CD4-positive, alpha-beta T cell treated with Interleukin-15 for 1 hour (primary cell): ENCODE measurements at places on chromosomes 2 and 18.

GRCh38 chr2:157056200-157056676, 201.3 kb upstream of the GALNT5 start:
- no peak for DNase-seq

DNA sequence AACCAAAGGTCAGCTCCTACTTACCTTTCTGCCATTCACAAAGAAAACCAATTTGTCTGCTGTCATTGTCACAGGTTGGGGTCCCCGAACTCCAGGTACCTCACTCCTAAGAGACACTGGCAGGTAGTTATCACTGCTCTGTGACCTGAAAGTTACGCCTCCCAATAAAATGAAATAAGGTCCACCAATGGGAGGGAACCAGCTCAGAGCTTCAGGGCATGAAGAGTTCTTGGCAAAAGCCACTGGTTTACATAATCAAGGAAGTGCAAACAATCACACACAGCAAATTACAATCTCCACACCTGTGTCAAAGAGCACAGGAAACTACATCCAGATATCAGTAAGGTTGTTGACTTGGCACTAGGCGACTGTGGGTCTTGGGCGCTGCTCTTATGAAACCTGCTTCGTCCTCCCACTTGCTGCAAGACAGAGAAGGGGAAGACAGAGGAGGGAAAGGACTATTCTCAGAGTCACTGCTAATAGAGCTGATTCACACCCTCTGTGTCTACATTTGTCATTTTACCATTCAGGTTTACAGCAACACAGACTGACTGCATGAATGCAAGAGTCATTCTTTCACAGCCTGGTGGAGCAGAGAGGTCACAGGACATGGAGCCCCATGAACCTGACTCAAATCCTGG, at the start of gene XDH:
XDH (minus strand) TSS at position 142 of the 641 bp plus-strand sequence; CDS start at position 66, 76 bp downstream.
- DNase-seq, result no peak

- no peak for DNase-seq
Observed at GRCh38 chr2:79612999-79613398, 100.1 kb downstream of the CTNNA2 start.

GRCh38 chr18:5717256-5717655, 173.5 kb upstream of the EPB41L3 start:
- DNase-seq, result no peak

DNA sequence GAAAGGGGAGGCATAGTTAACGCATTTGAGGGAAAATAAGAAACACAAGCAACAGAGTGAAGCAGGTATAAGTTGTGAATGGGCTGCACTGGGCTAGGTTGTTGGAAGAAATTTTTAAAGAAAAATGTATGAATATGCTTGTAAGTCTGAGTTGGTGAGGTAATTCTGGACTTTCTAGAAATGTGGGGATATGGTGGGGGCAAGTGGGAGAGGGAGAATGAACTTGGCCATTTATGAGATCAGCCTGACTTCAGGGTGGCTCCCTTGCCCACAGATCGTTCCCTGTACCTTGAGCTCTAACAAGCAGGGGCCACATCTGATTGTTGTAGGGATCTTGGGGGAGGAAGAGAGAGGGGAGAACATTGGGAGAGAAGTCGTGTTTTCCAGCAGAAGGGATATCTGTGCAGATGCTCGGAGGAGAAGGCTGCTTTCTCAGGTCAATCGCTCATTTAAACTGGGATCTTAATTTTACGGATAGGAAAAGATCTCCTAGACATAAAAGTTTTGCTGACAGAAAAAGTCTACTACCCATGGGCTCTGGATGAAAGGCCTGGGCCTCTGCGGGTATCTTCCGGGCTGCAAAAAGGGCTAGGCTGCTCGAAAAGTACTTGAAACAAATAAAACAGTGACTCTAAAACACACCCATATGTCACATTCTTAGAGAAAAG, 42.5 kb upstream of the FZD5 start:
- no peak for DNase-seq

DNA sequence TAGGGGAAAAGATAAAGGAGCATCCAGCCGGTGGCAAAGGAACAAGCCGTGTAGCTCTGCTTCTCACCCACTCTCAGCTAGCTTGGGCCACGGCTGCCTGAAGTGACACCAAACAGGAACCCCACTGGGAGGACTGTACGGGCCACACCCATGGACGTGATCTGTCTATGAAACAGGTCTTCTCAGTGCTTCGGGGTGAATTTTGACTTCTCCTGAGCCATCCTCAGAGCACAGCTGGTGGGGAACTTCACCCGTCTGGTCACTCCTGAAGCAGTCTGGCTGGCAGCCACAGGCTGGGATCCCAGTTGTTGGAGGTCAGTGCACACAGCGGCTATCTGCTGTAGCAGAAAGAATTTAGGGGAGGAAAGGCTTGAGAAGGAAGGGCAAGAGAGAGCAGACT, 223.8 kb downstream of the FAM210A start:
- DNase-seq, result no peak

GRCh38 chr2:159867567-159868361, 69.8 kb upstream of the CD302 start:
- no peak for DNase-seq

DNA sequence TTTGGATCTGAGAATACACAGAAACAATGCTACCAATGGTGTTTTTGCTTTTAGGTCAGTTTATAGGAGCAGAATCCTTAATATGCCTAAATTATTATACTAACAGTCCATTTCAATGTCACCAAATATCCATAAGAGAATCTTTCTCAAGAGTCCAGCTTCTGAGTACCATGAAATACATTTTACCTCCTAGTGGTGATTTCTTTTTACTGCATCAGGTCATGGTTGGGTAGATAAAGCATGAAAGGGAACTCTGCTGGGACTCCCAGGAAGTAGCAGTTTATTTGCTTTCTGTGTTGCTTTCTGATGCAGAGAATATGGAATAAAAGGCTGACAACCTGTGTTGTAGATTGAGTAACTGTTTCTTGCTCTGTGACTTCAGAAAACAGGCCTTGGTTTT, 115.6 kb downstream of the PPP1R1C start:
- no peak for DNase-seq

DNA sequence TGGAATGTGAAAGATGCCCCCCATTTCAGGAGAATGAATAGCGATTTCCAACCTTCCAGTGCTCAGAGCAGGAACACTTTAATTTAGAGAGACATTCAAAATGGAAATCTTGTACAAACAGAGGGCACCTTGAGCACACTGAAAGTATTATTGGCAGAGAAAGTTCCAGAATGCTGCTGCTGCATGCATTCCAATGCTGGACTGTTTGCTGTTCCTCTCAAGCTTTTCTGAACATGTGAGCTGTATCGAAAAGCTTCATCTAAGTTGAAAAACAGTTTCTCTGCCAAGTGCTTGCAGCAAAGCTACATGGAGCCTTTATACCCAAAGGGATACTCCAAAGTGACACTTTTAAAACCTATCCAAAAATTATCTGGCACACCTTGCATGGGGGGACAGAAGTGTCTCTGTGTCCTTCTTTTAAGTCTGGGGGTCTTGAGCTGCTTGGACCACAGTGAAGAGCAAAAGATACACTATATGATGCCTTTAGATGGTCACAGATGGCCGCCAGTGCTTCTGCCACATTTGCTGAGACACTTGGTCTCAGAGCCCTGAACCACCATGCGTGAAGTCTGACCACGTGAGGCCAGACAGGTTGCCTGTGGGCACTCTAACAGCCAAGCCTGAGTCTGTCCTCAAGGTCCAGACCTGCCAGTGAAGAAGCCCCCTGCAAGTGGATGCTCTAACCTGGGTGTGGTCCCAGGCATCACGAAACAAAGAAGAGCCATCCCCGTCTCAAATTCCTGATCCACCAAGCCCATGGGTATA, 18.8 kb downstream of the UXS1 start:
- no peak for DNase-seq

DNA sequence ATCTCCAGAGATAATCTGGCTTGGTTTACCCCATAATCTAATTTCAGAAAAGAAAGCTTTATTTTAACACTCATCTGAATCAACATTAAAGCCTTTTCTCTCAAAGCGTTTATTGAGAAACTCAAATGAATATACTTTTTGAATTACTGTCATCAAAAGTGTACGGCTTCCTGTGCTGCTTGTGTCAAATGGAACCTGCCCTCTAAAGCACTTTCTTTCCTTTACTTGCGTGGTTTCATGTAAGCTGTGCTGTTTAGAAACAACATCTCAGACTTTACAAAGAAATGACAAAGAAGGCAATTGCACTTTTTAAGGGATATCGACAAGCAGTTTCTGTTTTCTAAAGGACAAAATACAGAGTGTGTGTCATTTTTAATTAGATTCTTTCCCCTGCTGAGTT, 35.1 kb downstream of the CYBRD1 start:
- no peak for DNase-seq

DNA sequence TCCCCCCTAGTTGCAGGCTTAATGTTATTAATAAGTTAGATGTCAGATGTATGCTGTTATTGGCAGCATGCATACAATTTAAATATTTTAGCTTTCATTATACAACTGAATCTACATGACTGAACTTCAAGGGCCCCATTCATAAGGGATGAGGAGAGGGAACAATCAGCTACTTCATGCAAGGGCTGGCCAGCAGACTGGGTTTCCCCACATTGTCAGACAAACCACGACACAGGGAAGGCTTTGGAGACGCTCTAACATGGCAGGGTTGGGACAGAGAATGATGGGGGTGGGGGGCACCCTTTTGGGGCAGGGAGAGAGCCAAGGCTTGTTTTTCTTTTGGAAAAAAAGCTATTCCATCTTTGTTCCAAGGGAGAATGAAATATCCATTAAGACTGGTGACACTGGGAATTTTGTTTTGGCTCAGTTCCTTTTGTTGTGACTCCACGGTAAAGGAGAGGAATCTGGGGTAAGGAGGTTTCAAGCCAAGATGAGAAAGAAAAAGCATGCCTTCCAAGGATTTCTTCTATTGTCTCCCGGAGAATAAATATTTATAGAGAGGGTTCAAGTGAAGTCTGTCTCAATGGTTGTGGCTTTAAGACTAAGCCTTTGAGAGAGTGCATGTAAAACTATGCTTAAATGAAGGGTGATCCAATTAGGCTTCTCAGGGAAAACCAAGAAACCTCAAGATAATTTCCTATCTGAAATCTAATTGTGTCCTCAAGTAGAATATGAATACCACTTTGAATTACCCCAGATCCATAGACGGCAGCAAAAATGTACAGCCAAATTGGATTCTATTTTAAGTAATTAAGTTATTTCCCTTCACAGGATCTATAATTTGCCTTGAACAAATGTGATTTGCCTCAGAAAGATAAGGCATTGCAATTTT, 5.4 kb downstream of the CXCR4 start:
- no peak for DNase-seq

GRCh38 chr2:168798076-168798887, 4.2 kb upstream of the NOSTRIN start:
- no peak for DNase-seq

- DNase-seq, result no peak
Observed at GRCh38 chr18:54205959-54206358, 18.5 kb downstream of the MBD2 start.

DNA sequence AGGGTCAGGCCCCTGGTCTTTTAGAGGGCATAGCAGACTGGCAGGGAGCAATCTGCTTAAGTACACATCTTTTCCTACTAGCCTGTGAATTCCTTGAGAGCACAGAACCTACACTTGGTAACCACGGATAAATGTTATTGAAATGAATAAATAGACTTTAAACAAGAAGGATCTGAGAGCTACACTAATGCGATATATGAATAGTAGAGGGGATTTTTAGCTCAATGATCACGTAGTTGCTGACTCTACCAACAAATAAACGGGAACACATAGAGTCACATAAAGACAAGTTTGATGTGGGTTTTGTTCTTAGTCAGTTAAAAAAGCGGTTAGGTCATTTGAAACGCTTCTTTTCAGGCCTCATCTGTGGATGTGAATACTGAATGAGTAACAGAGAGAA, 290.3 kb upstream of the CCDC68 start:
- DNase-seq, result no peak

DNA sequence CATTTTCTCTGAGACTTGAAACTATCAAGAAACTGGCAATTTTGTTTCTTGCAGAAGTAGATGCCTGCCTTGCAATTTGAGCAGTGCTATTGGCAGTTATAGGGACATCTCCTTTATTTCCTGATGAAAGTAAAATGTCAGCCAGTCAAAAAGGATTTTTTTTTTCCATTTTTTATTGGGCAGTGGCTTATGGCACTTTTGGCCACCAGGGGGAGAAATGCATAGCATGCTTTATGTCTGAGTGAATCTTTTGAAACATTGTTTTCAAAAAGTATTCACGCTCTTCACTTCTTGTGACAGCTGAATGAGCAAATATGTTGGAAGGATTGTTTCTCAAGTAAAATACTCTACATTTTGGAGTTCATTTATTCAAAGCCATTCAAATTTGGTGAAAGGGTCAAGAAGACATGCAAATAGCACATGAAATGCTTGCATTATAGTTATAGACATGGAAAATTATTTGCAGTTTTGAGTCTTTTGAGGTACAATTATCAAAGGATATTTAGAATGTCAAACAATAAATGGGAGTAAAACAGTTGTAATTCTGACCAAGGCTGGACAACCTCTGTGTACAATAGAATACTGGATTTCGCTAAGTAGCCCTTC, 491.0 kb downstream of the CDH2 start:
- DNase-seq, result no peak

GRCh38 chr2:119518401-119519056, 5.8 kb downstream of the SCTR start:
- no peak for DNase-seq

DNA sequence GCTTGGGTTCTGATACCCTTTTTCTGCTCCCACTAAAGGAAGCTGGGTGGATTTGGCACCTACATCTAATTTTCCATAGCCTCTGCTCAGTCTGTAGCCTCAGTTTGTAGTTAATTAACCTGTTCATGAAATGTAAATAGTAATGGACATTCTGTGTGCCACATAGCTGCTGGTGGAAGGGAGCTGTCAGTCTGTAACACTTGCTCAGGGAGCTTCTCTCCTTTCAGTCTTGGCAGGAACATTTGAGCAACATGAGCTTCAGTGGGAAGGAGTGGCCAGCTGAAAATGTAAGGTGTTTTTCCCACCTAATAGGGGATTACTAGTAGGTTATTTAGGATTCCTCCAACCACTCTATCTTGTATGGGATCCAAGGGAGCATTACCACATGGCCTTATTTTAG, 203.4 kb downstream of the ASXL3 start:
- no peak for DNase-seq

- no peak for DNase-seq
Observed at GRCh38 chr2:39370101-39370500, 67.0 kb downstream of the MAP4K3 start.

- DNase-seq, result no peak
Observed at GRCh38 chr18:23105581-23106219, 29.6 kb upstream of the CABLES1 start.

GRCh38 chr2:72000110-72000509, 147.6 kb downstream of the CYP26B1 start:
- no peak for DNase-seq

- DNase-seq, result no peak
Observed at GRCh38 chr2:155930312-155930711, 402.2 kb downstream of the NR4A2 start.

DNA sequence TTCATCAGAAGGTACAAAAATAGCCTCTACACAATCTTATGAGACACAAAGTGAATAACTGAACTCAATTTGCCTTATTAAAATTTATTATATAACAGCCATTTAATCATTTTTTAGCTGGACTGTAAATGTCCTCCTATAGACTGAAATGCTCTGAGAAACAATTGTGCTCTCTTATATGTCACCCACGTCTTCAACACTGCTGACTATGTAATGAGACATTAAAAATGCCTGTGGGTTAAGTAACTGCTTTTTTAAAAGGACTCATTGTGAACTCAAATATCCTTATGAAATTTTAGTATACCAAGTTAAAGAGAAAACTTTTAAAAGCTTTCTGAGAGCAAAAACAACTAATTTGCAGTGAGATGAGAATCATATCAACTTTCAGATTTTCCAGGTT, 10.4 kb upstream of the GALNT1 start:
- DNase-seq, result no peak
